ENCODE measurements at places on chromosomes 5 and 9. TPM values are rescaled to one million over a fixed set of nuclear protein-coding genes. Genes with fewer than 3 reads are reported as not detected.

DNA sequence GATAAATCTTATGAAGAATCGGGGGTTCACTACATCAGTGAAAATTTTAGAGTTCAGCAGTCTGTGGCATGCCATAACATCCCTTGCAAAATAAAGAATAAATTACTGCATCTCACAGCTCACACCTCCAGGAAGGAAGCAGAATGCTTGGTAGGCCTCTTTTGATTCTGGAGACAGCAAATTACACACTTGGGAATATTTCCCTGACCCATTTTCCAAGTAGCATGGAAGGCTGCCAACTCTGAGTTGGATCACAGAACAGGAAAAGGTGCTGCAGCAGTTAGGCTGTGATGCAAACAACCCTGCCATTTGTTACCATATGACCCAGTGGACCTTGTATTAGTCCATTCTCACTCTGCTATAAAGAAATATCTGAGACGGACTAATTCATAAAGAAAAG, 293.5 kb downstream of the ASTN2 start:
- no peaks in the 10 kb centered on the region for H3K27me3 ChIP-seq
- H3K4me1 ChIP-seq: peaks cover 2% of the 10 kb centered on the region
- no peaks in the 10 kb centered on the region for H3K36me3 ChIP-seq
- no peak for DNase-seq

- H3K4me3 ChIP-seq: no peak overlapping the region
- no peaks in the 10 kb centered on the region for H3K27me3 ChIP-seq
- H3K27ac ChIP-seq: no peak overlapping the region
Observed at GRCh38 chr5:37283214-37283820, 34.1 kb upstream of the CPLANE1 start.

FOXD4L3 gene
- not detected for total RNA-seq

DNA sequence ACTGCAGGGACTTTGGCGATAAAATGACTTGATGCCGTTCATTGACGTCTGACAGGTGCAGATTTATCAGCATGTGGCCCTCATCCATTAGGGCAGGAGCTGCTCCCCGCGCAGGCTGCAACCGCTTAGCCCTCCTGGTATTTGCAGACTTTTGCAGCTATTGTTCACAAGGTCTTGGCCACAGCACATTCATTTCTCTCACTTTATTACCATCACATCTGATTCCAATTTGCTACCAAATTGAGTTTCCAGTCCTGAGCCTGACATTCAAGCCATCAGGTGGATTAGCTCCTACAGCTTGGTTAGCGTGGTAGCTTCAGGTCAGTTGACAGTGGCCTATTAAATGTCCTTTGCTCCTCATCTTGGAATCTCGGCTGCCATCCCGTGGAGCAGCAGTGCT, 299.2 kb downstream of the CD180 start:
- no peak for DNase-seq
- H3K27me3 ChIP-seq: peaks cover 27% of the 10 kb centered on the region
- peaks cover 20% of the 10 kb centered on the region for H3K4me1 ChIP-seq
- no peaks in the 10 kb centered on the region for H3K36me3 ChIP-seq
- H3K4me3 ChIP-seq: no peak overlapping the region

CCDC152 gene
- total RNA-seq: 5.5 TPM

GRCh38 chr5:118486647-118487225, 501.6 kb downstream of the DTWD2 start:
- H3K27ac ChIP-seq: no peak overlapping the region
- H3K4me3 ChIP-seq: no peak overlapping the region
- no peaks in the 10 kb centered on the region for H3K27me3 ChIP-seq
- H3K4me1 ChIP-seq: no peaks in the 10 kb centered on the region
- no peak for DNase-seq
- H3K36me3 ChIP-seq: no peaks in the 10 kb centered on the region

WDR38 gene
- not detected for total RNA-seq

- peaks cover 21% of the 10 kb centered on the region for H3K27me3 ChIP-seq
- no peak overlapping the region for H3K4me3 ChIP-seq
- H3K36me3 ChIP-seq: no peaks in the 10 kb centered on the region
- no peak for DNase-seq
Observed at GRCh38 chr9:130483371-130483971, 38.7 kb downstream of the ASS1 start.

MYMK gene
- total RNA-seq: not detected

DNA sequence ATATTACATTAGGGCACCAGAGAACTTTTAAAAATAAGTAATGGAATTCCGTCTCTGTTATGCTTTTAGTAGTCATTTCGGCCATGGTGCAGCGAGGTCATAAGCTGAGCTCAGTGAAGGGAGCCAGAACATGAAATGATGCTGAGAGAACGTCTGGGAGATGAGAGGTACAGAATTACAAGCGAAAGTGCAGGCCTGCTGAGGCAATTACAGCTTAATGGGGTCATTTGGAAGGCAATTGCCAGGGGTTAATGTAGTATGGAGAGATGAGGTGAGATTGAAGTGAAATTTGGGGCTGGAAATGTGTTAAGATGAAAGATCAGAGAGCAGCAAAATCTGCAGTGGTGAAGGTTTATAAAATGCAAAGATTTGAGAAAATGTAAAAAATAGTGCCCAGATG, 96.5 kb downstream of the PBX3 start:
- no peak overlapping the region for H3K4me3 ChIP-seq
- DNase-seq: no peak
- no peaks in the 10 kb centered on the region for H3K27me3 ChIP-seq
- peaks cover 5% of the 10 kb centered on the region for H3K4me1 ChIP-seq
- H3K27ac ChIP-seq: no peak overlapping the region

TMEM215 gene
- not detected for total RNA-seq

- H3K27me3 ChIP-seq: no peaks in the 10 kb centered on the region
- no peak for DNase-seq
- no peaks in the 10 kb centered on the region for H3K36me3 ChIP-seq
- no peaks in the 10 kb centered on the region for H3K4me1 ChIP-seq
- no peak overlapping the region for H3K27ac ChIP-seq
Observed at GRCh38 chr9:13899924-13900323, 414.0 kb downstream of the NFIB start.

SMIM33 gene
- 0.23 TPM for total RNA-seq

DNA sequence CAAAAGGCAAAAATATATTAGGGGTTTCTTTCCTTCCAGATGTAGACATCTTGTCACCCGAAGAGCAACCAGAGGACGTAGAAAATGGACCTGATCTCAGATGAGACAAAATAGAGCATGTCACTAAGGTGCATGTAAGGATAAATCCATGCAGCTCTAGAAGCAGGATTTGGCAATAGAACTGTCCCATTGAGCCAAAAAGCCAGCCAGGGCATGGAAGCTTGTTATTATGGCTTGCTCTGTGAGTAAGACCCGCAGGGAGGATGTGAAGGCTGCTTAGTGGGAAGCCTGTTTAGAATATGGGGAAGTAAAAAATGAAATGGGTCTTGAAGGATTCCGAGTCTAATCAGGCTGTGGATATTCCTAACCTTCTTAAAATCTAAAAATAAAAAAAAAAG, 165.6 kb upstream of the MPDZ start:
- H3K27me3 ChIP-seq: no peaks in the 10 kb centered on the region
- no peak overlapping the region for H3K4me3 ChIP-seq
- no peak overlapping the region for H3K27ac ChIP-seq
- H3K4me1 ChIP-seq: no peaks in the 10 kb centered on the region
- H3K36me3 ChIP-seq: no peaks in the 10 kb centered on the region
- DNase-seq: no peak

DNA sequence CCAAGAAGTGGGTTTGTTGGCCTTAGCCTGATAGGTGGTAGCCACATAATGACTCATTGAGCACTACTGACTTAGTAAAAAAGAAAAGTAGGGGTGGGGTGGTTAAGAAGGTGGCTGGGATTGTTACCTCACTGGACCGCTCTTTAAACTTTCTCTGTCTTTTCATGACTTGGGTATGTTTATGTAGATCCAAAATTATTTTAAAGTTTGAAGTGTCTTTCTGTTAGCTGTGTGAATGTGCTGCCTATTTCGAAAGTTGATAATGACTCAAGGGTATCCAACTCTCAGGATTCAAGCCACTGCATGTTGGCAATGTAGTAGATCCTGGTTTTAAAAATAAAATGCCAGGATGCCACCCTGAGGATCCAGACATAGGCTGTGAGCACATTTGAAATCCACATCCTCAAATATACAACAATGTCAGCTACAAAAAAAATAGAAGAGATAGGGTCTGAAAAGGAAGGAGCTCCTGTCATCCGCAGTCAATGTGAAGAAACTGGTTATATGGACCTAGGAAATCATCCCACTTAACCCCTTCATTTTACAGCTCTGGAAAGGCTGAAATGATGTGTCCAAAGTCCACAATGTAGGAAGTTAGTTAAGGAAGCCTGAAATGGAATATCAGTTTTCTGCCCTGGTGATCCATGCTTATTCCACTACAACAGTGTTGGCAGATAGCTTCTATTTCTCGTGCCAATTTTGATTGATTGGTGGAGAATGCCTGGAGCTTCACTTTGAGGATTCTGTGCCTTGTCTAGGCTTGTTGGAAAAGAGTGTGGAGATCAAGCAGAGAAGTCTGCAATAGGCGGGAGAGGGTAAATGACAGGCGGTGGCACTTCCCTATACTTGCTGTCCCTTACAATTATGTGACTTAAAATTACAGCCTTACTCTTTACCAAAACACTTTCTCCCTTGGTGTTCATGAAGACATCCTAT, 23.4 kb downstream of the ZNF462 start:
- no peaks in the 10 kb centered on the region for H3K4me1 ChIP-seq
- no peak overlapping the region for H3K27ac ChIP-seq
- no peaks in the 10 kb centered on the region for H3K36me3 ChIP-seq
- H3K4me3 ChIP-seq: no peak overlapping the region

TXNDC8 gene
- total RNA-seq: not detected

MEF2C gene
- total RNA-seq: 0.25 TPM

- no peak for DNase-seq
- no peaks in the 10 kb centered on the region for H3K27me3 ChIP-seq
- peaks cover 9% of the 10 kb centered on the region for H3K4me1 ChIP-seq
- H3K4me3 ChIP-seq: no peak overlapping the region
- H3K36me3 ChIP-seq: peaks cover 6% of the 10 kb centered on the region
Observed at GRCh38 chr5:50655810-50656205, 10.6 kb upstream of the PARP8 start.

DNA sequence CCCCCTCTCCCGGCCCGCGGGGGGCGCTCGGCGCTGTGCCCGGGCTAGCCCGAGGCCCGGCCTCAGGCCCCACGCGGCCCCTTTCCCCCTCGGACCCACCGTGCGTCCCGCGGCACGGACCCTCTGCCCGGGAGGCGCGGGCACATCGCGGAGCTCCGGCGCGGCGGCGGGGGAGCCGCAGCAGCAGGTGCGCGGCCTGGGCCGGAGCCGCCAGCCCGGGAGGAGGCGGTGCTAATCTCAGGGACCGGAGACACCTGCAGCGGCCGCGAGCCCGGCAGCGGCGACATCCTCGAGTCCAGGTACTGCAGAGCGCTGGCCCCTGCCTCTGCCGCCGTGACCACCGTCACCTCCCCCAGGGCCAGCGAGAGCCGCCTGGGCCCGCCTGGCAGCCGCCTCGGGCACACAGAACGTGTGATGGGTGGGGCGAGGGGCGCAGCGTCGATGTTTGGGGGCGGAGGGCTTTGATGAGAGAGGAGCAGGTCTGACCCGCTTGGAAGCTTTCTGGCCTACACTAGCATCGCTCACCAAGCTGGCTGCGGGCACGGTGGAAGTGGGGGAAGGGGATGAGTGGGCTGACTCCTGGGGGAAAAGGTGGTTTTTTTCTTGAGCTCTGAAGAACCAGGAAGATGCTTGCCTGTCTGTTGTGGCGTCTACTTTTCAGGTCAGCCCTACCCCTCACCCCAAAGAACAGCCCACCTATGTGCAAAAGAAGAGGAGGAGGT, 524 bp downstream of the CYFIP2 start:
- H3K4me3 ChIP-seq: peak overlapping the region; percentile 89
- peak overlapping the region; percentile 94 for H3K27ac ChIP-seq
- H3K4me1 ChIP-seq: peaks cover 65% of the 10 kb centered on the region
- DNase-seq: peak; percentile 54

GRCh38 chr5:51227963-51228470, 155.2 kb upstream of the ISL1 start:
- no peaks in the 10 kb centered on the region for H3K27me3 ChIP-seq
- H3K4me3 ChIP-seq: no peak overlapping the region
- no peaks in the 10 kb centered on the region for H3K4me1 ChIP-seq
- no peak for DNase-seq
- H3K27ac ChIP-seq: no peak overlapping the region

DRD1 gene
- not detected for total RNA-seq

MAMDC4 gene
- 19.0 TPM for total RNA-seq

GRCh38 chr9:36056896-36057295, 20.2 kb downstream of the RECK start:
- no peaks in the 10 kb centered on the region for H3K27me3 ChIP-seq
- no peaks in the 10 kb centered on the region for H3K4me1 ChIP-seq

ISL1 gene
- total RNA-seq: not detected

All from activated T-helper 2 cell treated with anti-CD3 and anti-CD28 coated beads, Interferon-gamma antibody, Interleukin-2, Interleukin-4, amounts not matched to agents 10 μg/mL and 5 μg/mL and 100 μg/mL, durations not matched to agents 14 hours and 24 hours and 36 hours (primary cell).